ENCODE measurements at places on chromosomes 11 and 22.
A peak's percentile ranks its signal among the peaks of the same experiment; 100 is the strongest.

DNA sequence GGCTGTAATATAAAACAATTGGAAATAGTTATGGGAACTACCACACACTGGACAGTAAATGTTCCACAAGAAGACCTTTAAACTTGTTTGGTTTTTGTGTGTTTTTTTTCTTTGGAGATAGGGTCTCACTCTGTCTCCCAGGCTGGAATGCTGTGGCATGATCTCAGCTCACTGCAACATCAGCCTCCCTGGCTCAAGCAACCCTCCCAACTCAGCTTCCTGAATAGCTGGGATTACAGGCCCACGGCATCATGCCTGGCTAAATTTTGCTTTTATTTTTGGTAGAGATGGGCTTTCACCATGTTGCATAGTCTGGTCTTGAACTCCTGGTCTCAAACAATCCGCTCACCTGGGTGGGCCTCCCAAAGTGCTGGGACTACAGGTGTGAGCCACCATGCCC is 121.0 kb downstream of the MPPED2 start:
- peak; percentile 6 for DNase-seq

DNA sequence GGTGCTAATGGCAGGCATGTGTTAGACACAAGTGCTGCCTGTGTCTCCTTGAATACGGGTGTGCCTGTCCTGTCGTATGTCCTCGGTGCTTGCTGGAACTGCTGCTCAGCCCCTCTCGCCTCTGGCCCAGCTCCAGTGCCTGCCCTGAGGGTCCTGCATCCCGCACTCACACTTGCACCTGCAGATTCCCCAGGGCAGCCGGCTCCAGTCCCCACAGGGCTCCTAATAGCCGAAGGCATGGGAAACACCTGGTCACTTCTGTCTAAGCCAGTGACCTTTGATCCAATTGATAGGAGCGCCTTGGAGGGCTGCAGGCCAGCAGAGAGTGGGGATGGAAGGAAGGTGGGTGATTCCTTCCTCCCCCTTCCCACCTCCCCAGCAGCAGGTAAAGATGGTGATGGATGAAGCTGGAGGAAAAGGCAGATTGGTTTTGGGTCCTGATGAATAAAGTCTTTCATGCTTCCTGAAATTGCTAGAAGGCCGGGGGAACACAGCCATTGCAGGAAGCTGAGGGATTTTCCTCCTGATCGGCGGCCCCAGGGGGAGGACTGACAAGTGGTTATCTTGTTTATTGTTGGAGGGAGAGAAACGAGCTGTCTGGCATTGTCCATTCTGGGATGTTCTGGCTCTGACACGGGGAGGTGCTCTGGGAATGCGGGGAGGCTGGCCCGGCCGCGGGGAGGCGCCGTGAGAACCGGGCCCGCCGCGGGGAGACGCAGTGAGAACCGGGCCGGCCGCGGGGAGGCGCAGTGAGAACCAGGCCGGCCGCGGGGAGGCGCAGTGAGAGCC is 110.9 kb upstream of the B3GAT1 start:
- no peak for DNase-seq

DNA sequence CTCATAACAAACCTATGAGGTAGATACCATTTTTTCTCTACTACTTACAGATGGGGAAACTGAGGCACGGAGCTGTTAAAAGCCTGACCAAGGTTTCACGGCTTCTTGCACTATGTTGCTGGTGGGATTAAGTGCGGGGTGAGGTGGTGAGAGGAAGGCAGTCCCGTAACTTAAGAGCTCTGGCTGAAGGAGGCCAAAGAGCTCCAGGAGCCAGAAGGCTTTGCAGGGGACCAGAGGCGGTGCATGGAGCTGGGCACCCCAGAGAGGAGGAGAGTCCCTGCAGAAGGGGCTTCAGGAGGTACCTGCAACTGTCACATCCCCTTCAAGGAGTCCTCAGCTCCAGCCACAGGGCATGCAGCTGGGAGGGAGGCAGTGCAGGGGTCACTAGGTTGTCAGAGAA is 4.1 kb downstream of the CHRM4 start:
- no peak for DNase-seq

DNA sequence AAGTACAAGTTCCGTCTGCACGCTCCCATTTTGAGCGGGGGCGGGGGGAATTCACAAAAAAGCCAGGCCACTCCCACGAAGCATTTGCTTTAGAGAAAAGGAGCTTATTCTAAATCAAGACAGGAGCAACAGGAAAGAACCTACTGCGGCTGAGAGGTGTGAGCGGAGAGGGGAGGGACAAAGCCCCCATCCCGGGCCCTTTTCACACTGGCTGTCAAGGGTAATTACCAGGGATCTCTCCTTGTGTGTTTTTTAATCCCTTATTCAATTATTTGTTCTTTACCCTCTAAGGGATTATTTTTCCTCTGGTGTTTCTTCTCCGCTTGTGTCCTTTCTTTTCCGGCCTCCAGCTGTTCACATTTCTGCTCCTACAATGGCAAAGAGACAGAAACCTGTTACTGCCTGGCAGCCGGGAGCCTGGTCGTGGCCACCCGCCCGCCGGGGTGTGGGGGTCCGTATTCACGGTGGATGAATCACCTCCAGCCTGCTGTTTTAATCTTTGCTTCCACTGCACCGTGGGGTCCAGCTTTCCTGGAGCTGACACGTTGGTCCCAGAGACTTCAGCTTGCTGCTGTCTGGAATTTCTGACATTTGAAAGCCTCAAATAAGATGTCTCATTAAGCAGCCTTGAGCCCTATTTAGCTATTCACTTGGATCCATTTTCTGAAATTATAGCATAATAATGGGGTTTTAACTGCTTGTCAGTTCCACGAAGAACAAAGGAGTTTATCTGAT is 61.4 kb upstream of the FADD start:
- DNase-seq, result no peak

GRCh38 chr11:67538823-67539505 is 15.7 kb upstream of the CABP2 start:
- no peak for DNase-seq

- no peak for DNase-seq
These were observed 15.3 kb downstream of the TAB1 start for GRCh38 chr22:39414886-39415285.

DNA sequence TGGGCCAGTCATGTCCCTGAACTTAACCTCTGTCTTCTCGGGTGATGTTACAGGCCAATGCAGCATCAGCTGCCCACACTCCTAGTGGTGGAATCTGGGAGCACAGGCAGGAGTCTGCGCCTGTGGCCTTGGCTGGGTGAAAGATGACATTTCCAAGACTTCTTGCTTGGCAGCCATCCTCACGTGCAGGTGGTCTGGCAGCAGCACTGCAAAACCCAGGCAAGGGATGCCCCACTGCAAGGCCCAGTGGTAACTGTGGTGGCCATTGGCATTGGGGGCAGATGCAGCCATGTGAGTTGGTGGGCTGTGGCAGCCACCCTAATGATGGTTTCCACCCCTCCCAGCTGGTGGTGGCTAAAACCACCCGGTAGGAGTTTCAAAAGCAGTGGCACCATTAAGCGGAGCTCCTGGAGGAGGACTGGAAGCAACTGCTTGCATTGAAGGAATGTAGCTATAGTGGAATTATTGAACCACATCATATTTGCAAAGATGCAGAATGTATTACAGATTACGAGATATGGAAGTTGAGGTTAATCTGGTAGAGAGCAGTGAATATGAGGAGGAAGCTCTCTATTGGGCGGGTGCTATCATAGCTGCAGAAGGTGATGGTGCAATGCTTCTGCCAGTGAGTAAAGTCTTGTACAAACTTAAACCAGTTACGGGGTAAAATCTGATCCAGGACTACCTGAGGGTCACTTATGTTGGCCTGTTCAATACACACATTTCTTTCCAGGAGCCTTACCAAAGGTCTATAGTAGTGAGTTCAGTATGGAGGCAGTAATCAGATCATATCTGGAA is 120.7 kb upstream of the TOP3B start:
- DNase-seq, result no peak

GRCh38 chr22:23698673-23699235 is 7.9 kb downstream of the RGL4 start:
- DNase-seq, result no peak

Data from fibroblast of skin of abdomen (primary cell).